Tibial artery (tissue), 4 donors: ENCODE measurements at places on chromosomes 12 and 14.

- DNase-seq = no peak
These were observed 678 bp downstream of the INF2 start for GRCh38 chr14:104689881-104690711.

DNA sequence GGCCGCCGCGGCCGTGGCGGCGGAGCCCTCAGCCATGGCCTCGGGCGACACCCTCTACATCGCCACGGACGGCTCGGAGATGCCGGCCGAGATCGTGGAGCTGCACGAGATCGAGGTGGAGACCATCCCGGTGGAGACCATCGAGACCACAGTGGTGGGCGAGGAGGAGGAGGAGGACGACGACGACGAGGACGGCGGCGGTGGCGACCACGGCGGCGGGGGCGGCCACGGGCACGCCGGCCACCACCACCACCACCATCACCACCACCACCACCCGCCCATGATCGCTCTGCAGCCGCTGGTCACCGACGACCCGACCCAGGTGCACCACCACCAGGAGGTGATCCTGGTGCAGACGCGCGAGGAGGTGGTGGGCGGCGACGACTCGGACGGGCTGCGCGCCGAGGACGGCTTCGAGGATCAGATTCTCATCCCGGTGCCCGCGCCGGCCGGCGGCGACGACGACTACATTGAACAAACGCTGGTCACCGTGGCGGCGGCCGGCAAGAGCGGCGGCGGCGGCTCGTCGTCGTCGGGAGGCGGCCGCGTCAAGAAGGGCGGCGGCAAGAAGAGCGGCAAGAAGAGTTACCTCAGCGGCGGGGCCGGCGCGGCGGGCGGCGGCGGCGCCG is 381 bp downstream of the YY1 start:
- no peak for DNase-seq

DNA sequence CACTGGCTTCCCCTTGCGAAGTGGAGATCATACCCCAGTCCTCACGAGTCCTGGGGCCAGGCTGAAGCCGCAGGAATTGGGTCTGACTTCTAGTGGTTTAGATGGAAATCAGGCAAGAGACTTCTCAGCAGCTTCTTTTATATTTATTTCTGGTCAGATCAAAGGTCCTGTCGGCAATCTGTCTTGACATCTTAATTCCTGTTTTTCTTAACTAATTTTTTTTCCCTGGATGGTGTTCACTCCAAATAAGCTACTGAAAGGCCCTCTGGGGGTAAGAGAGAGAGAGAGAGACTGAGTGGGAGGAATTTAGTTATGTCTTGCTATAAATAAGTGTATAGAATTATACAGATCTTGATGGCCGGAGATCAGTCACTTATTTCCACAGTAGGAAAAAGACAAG is 698.7 kb upstream of the TBX3 start:
- DNase-seq = no peak

DNA sequence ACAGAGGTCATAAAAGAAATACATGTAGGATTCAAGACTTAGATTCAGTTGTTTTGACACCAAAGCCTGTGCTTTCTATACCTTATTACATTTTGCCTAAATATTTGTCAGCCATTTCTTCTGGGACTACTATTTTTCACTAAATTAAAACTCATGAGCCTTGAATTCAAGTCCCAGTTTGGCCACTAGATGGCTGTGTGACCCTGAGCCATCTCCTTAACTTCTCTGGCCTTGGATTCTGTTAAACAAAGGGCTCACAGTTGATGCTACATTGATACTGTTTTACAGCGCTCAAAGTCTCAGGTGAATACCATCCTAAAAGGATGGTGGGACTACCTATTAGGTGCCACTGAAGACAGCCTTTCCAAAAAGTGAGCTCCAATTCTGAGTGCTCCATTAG is 39.6 kb upstream of the CCDC198 start:
- DNase-seq = no peak

GRCh38 chr14:54902521-54903420 is at the start of gene GCH1:
TSS of gene GCH1 (minus strand) at chr14:54902826. CDS start at chr14:54902663, 163 bp downstream.
- peak; percentile 53 for DNase-seq

DNA sequence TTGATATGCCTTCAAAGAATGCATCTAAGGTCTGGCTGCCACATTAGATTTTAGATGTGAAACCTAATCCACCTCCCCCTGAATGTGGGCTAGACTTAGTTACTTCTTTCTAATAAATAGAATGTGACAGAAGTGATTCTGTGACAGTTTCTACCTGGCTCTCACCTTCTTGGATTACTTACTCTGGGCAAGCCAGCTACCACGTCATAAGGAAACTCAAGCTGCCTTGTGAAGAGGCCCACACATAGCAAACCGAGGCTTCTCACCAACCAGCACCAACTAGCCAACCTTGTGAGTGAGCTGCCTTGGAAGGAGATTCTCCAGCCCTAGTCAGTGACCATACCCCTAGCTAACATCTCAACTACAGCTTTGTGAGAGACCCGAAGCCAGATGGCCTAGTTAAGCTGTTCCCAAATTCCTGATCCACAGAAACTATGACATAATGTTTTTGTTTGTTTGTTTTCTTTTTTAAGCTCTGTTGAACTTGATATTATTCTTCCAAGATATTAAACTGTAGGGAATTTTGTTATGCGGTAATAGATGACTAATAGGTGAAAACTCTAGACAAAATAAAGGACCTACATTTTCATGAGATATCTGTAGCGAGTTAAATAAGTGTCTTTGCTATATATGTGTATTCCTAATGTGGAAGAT is 6.2 kb downstream of the GPR19 start:
- DNase-seq = no peak

DNA sequence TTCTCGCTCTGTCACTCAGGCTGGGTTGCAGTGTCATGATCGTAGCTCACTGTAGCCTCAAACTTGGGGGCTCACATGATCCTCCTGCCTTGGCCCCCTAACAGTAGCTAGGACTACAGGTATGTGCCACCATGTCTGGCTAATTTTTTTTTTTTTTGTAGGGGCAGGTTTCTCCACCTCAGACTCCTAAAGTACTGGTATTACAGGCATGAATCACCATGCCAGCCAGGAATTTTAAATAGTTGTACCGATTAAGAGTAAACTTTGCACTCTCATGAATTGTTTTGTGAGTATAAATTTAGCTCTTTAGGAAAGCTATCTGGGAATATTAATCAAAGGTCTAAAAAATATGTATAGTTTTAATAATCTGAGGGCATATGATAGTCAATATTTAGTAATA is 25.5 kb downstream of the YEATS4 start:
- DNase-seq = no peak

DNA sequence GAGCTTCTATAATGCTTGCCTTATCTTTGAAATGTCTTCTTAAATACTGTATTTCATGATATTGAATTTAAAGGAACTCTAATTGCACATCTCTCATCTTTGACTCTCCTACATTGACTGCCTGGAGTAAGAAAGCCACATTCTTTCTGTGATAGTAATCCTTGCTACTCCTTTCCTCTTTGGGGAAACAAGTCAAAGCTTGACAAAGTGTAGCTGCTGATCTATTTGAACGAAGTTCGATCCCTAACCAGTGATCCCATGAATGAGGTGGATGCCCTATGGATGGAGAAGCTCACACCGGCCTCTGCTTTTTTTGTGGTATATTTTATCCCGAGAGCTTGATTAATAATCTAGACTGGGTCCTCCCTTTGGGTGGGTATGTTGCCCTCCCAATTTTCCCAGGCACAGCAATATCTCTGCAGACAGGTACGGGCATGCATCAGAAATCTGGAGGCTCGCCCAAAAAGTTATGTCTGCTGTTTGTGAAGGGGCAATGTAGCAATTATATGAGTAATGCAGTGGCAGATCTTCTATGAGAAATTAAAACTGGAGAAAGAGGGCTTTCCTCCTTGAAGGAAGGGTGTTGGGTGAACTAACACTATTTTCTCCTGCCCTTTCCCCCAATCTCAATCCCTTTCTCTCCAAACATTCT is 163.0 kb upstream of the FRMD6 start:
- no peak for DNase-seq
